Central memory CD4-positive, alpha-beta T cell (primary cell): ENCODE measurements at places on chromosomes 1 and 21.

DNA sequence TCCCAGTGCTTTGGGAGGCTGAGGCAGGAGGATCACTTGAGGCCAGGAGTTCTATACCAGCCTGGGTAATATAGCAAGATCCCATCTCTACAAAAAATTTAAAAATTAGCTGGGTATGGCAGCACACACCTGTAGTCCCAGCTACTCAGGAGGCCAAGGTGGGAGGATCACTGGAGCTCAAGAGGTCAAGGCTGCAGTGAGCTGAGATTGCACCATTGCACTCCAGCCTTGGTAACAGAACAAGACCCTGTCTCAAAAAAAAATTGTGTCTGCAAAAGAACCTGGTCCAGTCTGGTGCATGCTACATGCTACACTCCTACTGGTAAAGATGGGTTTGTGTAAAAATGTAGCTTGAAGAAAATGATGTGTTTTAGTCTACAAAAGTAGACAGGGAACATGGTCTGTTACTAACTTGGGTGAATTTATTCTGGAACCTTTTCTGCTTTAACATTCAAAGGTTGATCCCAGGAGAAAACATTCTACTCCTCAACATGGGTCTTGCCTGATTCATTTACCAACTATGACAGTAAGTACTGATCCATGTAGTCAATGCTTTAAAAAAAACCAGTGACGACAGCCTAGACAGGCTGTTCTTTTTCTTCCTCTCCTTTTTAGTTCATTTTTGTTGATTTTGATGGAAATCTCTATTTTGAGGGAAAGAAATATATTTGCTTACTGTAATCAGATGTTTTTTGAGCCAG, 32.7 kb upstream of the ENAH start:
- no peak for DNase-seq

- DNase-seq, result peak; percentile 82
Measured at GRCh38 chr1:27959792-27960603, at the start of gene XKR8. Gene XKR8 (plus strand): TSS chr1:27959973. CDS start chr1:27960070, 97 bp downstream.

GRCh38 chr1:174397261-174397660, 50.5 kb upstream of the GPR52 start:
- DNase-seq, result no peak

DNA sequence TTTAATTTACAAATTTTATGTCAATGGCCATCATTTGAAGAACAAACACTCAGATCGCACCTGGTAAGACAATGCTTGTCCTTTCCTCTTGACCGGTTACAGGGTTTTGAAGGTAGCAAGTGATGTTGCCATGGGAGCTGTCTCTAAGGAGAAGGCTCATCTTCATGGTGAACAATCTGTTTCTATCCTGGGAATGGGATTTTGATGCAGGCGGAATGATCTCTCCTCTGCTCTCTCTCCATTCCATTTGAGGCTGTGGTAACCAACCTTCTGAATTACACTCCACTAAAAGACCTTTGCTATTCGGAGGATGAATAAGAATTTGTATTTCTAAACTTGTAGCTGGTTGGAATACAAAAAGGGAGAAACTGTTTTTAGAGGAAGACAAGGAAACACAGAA, 57.9 kb upstream of the SLC5A9 start:
- no peak for DNase-seq

DNA sequence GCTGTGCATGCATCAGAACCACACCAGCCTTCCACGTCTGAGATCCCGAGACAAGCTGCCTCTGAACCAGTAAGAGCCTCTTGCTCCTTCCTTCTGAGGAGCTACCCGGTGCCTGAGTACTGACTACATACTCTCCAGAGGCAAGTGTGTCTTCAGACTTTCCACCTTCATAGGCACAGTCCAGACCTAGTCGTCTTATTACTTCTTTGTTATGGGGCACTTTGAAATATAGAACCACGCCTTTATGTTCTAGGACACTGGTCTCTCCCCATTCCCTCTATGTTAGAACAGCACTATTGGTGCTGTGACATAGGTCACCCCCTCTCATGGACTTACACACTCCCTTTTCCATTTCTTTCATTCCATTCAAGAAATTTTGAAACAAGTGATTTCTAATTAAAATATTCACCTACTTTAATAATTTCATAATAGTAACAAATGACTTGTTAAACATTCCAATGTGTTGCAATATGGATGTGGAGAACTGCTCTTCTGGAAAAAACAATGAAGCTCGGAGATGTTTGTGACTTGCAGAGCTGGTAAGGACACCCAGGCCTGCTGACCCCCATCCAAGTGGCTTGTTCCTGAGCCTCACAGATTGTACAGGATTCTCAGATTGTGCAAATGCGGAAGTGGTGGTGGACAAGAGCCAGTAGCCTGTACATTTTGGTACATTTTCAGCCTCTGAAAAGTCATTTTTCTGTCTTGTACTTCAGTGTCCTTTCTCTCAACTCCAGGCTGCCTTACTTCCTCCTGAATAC, 76.1 kb upstream of the SIPA1L2 start:
- DNase-seq, result no peak

DNA sequence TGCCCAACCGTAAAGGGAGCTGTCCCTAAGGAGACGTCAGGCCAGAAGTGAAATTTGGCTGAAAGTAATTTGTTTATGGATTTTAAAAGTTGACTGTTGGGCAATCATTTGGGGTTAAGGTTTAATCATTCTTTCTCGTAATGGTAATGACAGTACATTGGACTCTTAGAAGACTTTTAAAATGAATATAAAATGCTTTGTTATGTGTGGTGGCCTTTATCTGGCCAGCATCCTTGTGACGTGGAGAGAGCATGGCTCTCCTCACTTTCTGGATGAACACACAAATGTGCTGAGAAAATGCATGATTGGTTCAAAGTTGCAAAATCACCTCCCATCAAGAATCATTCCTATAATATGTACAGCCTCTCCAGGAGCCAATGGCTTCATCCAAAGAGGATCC, 160.2 kb downstream of the DHRS3 start:
- no peak for DNase-seq

- no peak for DNase-seq
Measured at GRCh38 chr1:25543005-25543424, 391 bp upstream of the LDLRAP1 start.

DNA sequence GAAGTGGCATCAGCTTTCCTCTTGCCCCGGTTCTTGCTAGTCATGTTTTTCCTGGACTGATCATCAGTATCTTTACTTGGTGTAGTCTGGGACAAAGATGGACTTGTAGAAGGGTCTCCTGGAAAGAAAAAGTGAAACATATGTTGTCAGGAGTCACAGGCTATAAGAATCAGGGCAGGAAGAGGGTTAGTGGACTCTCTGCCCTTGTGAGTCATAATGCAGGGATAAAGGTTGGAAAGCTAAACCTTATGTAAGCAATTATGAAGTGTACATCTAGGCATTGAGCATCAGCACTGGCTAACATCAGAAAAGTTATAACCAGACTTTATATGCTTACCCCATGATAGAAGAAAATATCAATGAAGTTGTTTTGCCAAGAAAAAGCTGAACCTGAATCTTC, 51.2 kb downstream of the XKR8 start:
- no peak for DNase-seq

DNA sequence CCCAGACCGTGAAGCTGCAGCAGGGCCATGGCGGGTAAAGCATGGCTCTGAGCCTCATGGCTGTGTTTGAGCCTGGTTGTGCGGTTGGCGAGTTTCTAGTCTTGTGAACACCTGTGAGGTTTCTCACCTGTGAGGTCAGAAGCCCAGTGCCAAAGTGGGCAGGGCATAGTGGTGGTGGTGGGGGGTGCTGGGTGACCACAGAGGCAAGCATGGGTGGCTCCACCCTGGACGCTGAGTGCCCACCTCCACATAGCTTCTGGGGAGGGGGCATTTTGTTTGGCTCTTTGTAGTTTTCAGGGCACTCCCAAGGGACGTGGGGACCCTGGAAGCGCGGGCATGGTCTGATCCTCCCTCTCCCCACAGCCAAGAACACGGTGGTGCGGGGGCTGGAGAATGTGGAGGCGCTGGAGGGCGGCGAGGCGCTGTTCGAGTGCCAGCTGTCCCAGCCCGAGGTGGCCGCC, 91.1 kb downstream of the TRIM11 start:
- no peak for DNase-seq

GRCh38 chr1:238608144-238608543, 717.4 kb upstream of the ZP4 start:
- DNase-seq, result no peak

GRCh38 chr1:103177108-103177775, 68.9 kb upstream of the COL11A1 start:
- no peak for DNase-seq

- no peak for DNase-seq
Measured at GRCh38 chr1:111943846-111944749, 45.4 kb downstream of the KCND3 start.

- no peak for DNase-seq
Measured at GRCh38 chr1:204268101-204268500, 54.3 kb upstream of the GOLT1A start.

GRCh38 chr1:64476251-64476952, 6.5 kb downstream of the CACHD1 start:
- DNase-seq, result no peak

DNA sequence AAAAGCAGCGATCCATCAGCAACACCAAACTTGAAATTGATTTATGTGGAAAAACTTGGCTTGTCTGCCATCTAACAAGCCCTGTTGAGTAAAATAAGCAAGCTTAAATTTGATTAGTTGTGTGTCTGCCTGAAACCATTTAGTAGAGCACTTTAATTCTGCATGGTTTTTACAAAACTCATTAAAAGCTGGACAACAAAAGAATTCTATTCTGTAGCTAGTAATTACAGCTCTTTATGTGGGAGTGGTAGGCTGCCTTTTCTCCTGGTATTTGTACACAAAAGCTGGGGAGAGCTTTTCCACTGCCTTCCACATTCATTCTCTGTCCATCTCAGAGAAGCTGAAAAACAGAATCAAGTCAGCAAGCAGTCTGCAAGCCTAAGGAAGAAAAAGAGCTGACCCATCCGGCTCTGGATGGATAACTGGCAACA, 1.7 kb downstream of the ETS2 start:
- DNase-seq, result no peak

- DNase-seq, result no peak
Measured at GRCh38 chr1:154104433-154105082, 50.3 kb downstream of the NUP210L start.

DNA sequence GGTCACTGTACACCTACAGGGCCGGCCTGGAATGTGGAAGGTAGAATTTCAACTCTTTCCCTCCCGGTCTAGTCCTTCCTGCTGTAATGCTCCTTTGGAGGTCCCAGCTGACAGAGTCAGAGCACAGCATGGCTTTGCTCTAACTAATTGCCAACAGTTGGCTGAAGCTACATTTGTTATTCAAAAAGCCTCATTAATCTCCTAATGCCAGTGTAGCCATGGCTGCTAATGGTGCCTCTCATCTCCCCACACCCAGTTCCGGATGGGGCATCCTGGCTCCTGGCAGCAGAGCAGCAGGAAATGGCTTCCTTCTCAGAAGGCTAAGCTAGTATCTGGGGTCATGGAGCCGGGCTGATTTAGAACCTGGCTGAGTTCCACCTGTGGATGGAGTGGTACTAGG, 18.7 kb upstream of the CAMK1G start:
- DNase-seq, result no peak

GRCh38 chr1:201507360-201507675, 395 bp upstream of the CSRP1 start:
- DNase-seq, result no peak

- DNase-seq, result no peak
Measured at GRCh38 chr1:15425521-15425920, 12.7 kb upstream of the CTRC start.

- DNase-seq, result no peak
Measured at GRCh38 chr1:188769181-188769580, 1708.5 kb downstream of the BRINP3 start.

- DNase-seq, result peak; percentile 13
Measured at GRCh38 chr1:16032388-16033102, 10.7 kb downstream of the CLCNKA start.

GRCh38 chr1:67110352-67110751, 24.4 kb downstream of the C1orf141 start:
- DNase-seq, result no peak

DNA sequence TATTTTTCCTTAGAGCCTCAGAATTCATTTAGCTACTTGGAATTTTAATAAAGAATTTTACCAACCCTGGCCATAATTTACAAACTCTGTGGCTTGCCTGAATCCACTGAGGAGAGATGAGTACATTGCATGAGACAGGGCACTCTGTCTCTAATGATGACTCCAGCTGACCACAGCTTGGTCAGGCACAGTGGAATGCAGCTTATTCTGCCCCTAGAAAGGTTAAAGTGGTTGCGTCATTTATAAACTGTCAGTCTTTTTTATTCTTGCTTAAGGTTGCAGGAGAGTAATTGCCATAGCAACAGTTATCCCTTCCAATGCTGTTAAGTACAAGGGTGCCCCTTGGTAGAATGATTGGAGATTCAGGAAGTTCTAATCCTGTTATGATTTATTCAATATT, 28.3 kb downstream of the PDE4B start:
- DNase-seq, result no peak

GRCh38 chr1:86795316-86795715, 90.9 kb downstream of the SH3GLB1 start:
- DNase-seq, result no peak

GRCh38 chr1:83581747-83582146, 417.2 kb downstream of the TTLL7 start:
- no peak for DNase-seq

GRCh38 chr1:64594446-64594845, 124.5 kb downstream of the CACHD1 start:
- no peak for DNase-seq

DNA sequence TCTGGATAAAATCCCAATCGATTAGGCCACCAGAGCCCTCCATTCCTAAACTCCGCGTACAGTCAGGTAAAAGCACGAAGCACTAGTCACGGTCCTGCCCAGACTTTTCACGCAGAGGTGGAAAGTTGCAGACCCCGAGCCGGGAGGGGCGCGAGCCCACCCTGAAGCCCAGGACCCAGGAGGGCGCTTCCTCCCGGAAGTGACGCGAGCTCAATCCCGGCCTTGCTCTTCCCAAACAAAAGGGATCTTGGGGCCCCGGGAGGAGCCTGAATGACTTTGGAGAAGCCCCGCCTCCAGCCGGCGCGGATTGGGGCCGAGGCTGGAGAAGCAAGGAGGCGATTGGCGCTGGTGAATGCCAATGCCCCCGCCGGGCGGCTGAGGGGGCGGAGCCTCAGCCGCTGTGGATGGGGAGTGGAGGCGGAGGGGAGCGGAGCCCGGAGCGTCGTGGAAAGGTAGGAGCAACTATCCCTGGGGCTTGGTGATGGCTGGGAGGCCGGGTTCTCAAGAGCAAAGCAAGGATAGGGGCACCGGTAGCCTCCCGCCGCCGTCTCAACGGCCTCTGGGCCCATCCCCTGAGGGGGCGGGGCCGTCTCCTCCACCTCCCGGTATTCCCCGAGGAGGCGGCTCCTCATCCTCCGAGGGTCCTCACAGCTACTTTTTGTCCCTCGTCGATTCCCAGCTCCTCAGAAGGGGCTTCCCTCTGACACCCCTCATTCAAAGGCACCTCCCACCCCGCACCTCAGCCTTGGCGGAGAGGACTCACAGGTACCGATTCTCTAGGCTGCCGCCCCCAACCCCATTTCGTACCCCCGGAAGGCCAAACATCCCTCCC, at the start of gene CTTNBP2NL:
Gene CTTNBP2NL, plus strand, starts transcription at position 394 of the 832 bp plus-strand sequence. CDS start 19,952 bp downstream, outside the sequence.
- peak; percentile 64 for DNase-seq
